ENCODE measurements at places on chromosomes 7 and 10.

- no peak for DNase-seq
These were observed 88.3 kb downstream of the C10orf105 start for GRCh38 chr10:71631007-71631861.

DNA sequence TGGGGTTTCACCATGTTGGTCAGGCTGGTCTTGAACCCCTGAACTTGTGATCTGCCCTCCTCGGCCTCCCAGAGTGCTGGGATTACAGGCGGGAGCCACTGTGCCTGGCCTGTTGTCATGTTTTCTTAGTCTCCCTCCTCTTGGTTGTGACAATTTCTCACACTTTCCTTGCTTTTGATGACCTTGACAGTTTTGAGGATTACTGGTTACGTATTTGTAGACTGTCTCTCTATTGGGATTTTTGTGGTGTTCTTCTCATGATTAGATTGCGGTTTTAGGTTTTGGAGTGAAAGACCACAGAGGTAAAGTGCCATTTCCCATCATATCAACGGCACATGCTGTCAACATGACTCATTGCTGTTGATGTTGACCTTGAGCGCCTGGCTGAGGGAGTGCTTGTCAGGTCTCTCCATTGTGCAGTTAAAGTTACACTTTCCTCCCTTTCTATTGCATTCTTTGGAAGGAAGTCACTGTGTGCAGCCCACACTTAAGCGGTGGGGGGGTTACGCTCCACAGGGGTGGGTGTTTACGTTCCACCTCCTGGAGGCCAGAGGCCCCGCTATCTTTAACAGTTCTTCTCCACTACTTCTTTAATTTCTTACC is 10.8 kb downstream of the NEURL1 start:
- DNase-seq, result peak; percentile 57

DNA sequence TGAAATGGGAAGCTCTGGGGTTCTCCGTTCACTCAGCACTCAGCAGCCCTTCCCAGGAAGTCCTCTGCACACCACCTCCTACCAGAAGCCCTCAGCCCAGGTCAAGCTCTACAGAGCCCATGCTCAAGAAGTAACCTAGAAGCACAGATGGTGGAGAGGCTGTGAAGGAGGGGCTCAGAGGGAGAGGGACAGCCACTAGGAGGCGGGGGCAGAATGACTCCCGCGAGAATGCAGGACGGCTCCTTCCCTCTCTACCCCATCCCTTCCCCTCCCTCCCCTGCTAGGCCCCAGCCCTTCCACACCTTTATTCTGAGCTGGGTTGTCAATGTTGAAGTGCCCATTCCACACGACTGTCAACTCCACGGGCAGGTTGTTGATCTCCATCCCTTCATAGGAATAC is 373.2 kb downstream of the PLXNA4 start:
- DNase-seq, result no peak

GRCh38 chr7:92246360-92247101 is 757 bp downstream of the ANKIB1 start:
- DNase-seq, result no peak

DNA sequence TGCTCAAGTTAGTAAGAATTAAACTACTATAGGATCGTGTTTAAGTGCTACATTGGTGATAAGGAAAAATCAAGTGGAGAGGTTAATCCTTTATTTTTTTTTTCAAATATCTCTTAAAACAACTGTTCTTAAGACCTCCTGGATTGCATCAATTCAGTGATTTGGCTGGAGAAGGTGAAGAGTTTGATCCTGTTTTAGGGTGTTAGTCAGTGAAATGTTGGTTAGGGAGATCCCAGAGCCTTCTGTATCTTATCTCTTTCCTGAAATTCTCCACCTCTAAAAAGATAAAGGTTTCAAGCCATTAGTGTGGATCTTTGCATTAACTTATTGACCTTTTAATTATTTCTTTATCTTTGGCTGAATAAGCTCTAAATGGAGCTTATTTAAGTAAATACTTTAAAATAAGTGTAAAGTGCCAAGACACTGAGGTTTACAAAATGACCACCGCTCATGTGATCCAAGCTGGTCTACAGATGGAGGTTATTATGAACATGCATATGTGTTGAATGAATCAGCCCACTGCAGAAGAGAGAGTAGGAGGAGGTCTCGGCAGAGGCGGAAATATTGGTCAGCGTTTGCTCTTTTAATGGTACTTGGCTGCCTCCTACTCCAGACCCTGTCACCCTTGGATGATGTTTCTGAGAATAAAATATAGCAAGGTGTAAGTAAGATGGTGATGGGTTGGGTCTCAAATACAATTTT is 51.8 kb upstream of the BMPER start:
- DNase-seq, result no peak

- no peak for DNase-seq
These were observed 28.0 kb downstream of the NIPSNAP2 start for GRCh38 chr7:55992346-55992745.

DNA sequence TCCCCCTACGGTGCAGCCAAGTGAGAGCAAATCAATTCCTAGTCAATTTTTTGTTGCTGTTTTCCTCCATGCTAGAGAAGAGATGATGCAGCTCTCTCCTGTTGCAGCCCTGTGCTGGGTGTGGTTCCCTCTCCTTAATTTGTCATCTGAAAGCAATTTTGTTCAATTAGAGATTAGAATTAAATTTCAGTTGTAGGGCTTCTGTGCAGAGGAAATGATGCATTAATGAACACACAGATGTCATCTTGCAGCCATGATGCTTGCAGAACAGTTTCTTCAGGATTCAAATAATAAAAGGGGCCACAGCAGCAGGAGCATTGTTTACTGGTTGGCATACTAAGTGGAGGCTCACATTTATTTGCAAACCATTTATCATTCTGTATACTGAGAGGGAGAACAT is 266.0 kb downstream of the AUTS2 start:
- no peak for DNase-seq

- DNase-seq, result no peak
These were observed 25.3 kb upstream of the CBLL1 start for GRCh38 chr7:107718456-107719193.

DNA sequence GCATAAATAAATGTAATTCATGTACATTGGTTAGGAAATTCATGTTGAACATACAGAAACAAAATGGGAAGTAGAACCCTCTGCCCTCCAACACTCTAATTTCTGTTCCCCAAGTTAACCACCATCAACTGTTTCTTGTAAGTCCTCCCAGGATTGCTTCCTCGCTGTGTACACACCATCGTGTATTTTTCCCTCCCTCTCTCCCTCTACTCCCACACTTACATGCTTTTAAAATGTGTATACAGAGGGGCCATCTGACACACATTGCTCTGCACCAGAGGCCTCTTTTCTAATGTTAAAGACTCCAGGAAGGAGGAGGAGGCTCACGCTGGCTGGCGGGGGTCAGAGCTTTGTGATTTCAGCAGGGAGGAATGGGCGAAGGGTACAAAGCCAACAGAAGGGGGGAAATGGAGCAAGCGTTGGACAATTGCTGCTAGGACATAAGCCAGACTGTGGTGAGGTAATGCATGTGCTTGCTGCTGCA is 1.9 kb upstream of the EPHA1 start:
- no peak for DNase-seq

DNA sequence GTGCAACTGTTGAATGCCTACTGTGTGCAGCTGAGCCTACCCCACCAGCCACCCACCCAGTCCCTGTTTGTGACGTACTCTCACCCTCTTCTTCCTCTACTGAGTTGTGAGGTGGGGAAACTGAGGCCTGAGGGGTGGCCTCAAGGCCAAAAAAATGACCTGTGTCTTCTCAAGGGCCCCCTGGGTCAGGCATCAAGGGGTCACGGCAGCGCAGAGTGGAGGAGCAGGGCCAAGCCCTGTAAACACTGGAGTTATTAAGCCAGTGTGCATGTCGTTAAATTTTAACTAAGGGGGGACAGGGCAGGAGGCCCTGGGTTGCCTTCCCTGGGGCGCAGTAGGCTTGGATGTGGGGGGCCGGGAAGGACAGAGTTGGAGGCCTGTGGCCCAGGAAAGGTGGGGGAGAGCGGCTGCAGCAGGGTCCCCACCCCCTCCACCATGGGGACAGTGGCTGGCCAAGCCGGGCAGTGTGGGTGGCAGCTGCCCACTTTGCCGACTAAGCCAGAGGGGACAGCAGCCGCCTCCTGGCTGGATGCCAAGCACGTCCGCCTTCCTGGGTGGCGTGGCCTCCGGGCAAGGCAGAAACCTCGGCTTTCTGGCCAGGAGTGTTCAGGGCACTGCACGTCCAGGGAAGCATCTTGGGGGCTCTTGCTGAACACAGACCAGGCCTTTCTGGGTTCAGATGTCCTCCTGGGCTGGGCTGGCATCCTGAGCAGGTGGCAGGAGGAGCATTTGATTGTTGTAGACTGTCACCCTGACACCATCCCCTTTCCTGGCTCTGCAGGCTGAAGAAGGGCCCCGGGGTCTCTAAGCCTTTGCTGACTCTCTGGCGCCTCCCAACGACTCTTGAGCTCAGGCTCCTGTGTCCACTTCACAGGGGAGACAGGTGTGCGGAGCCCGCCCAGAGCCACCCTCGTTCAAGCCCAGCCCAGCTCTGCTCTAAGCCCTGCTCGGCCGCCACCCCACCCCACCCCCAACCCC is 1.9 kb downstream of the SLC29A4 start:
- no peak for DNase-seq

DNA sequence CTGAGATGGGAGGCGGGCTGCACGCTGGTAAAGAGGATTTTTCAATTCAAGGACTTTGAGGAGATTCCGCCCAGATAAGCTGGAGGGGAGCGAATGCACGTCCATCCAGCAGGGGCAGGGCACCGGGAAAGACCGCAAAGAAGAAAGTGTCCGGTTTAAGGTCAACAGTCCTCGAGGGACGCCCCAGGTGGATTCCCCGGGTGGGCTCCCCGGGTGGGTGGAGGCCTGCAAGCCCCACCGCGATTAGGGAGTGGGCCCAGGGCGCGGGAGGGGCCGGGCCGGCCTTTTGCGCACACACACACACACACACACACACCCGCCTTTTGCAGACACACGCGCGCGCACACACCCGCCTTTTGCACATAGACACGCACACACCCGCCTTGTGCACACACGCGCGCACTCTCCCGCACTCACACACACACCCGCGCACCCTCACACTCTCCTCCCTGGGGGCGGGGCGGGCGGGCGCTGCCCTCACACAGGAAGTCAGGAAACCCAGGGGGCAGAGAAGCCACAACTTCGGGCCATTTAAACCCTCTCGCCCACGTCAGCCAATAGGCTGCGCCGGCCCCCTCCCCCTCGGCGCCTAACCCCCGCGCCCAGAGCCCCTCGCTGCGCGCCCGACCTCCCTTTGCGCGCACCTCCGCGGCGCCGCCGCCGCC is 615 bp downstream of the ARHGAP12 start:
- DNase-seq, result peak; percentile 34

Measured in stimulated activated CD4-positive, alpha-beta T cell treated with anti-CD3 and anti-CD28 coated beads, Interleukin-1b, Interleukin-23, amount 100 ng/mL, for 48 hours (primary cell).